ENCODE measurements at places on chromosomes 5 and 9.

GRCh38 chr5:115306011-115306536, 9.6 kb upstream of the CCDC112 start:
- no peak for DNase-seq

DNA sequence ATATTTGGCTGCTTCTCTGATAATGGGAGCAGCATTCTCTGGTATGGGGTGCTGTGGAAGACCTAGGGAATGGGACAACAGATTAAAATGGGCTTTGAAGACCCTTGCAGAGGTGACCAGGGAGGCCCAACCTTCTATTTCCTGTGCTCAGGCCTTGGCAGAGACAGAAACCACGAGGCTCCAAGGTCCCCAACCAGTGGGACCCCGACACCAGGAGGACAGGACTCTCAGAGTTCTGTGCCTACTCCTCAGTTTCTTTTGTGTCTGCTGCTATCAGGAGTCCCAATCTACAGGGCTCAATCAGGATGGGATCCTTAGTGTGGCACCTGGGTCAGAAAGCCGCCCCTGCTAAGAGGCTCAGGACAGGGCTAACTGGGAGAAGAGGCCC, 29.3 kb downstream of the CSF2 start:
- no peak for DNase-seq

DNA sequence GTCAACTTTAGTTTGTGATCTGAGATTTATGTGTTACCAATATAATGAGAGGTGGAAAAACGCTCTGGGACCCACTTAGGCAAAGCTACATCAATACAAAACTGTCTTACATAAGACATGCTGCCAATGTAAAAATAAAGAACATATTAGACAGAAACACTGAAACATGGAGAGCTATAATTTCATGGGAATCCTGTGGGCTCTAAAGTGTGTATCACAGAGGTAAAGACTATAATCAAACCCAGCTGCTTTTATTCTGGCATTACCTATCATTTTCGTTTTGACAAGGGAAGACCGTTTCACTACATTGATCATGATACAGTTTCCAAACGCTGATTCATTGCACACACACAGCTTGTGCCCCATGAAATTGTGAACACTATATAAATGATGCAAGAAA, 400.5 kb upstream of the TUSC1 start:
- no peak for DNase-seq

DNA sequence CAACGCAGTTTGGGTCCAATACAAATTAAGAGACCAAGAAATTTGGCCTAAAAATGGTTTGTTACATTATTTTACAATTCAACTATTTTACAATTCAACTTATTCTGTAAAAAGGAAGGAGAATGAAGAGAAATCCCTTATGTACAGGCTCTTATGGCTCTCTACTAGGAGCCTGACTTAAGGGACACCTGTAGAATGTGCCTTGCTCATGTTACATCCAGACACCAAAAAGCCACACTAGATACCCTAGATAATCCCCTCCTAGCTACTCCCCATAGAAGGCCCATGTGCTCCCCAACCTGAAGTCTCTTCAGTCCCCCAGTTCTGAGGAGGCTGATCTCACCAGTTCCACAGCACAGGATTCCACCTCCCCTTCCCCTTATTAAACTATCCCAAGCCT, 14.1 kb upstream of the NNT start:
- no peak for DNase-seq

DNA sequence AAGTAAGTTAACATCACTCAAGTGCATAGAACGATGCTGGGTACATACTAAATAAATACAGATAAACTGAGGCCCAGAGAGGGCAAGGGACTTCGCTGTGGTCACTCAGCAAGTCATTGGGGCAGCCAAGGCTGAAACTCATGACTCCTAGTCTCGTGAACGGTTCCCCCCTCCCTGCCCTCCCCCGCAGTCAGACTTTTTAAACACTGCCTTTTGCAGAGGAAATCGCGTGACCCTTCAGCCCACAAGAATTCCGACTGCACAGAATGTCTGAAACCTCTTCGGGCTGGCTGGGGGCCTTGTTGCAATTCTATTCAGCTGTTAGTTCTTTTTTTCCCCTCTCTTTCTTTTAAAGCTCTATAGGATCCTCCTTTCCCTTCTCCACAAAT, 28.1 kb downstream of the NEK6 start:
- no peak for DNase-seq

- no peak for DNase-seq
These were observed 1584.4 kb downstream of the EFNA5 start for GRCh38 chr5:106086352-106086751.

GRCh38 chr5:141834331-141834730, 43.9 kb downstream of the PCDH1 start:
- no peak for DNase-seq

GRCh38 chr5:56206126-56206910, 26.8 kb downstream of the ANKRD55 start:
- DNase-seq = no peak

- no peak for DNase-seq
These were observed 139.1 kb upstream of the MAP3K1 start for GRCh38 chr5:56676091-56676768.

DNA sequence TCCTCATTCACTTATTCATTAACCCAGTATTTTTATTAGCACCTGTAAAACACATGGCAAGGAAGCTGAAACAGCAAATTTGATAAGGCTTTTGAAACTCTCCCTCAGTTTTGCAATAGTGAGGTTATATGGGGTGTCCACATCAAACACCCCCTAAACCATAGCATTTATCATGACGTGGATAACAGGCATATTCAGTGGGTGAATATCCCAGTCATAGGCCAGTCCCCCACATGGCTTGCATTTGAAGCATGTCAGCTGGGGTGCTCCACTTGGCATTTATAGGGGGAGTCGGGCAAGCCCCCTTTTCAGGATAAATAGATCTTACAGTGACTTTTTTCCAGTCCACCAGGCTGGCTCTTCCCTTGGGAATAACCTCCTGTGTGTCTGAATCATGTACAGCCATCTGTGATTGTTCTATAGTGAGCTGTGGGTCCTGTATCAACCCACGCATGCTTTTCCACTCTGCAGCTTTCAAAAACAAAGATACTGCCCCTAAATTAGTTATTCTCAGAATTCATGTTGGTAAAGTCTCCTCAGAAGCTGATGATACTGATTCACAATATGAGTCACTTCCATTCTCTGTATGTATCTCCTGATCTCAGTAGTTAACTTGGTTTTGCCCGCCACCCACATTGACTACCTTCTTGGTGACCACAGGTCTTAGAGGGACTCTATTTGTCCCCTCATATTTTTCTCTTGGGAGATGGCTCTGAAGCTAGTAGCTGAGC, 84.4 kb upstream of the SPIN1 start:
- DNase-seq = no peak

GRCh38 chr5:41527201-41527779, 16.9 kb upstream of the PLCXD3 start:
- no peak for DNase-seq

- DNase-seq = no peak
These were observed 23.1 kb downstream of the SHLD3 start for GRCh38 chr5:65647941-65648340.

- DNase-seq = no peak
These were observed 27.2 kb downstream of the PTTG1 start for GRCh38 chr5:160448886-160449285.

- DNase-seq = no peak
These were observed 244.4 kb downstream of the MAST4 start for GRCh38 chr5:66840511-66841013.

DNA sequence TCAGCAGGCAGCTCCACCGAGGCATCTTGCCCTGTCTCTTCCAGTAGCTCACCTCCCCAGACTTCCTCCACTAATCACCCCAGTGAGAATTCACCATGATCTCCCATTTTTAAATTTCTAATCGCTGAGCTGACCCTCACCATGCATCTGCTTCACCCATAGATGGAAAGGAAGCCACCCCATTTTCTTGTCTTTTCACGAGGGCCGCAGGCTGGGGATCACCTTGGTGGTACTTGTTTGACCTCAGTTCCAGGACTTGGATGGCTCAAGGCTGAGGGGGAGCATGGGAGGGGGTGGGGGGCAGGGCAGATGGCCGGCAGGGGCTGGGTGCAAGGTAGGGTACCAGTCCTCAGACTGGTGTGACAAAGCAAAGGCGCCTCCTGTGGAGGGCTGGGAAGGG, 3.6 kb downstream of the PROP1 start:
- DNase-seq = no peak
